ENCODE measurements at places on chromosomes 11 and 22.

GRCh38 chr22:35752006-35752862 is 34.6 kb downstream of the APOL5 start:
- no peak for DNase-seq

DNA sequence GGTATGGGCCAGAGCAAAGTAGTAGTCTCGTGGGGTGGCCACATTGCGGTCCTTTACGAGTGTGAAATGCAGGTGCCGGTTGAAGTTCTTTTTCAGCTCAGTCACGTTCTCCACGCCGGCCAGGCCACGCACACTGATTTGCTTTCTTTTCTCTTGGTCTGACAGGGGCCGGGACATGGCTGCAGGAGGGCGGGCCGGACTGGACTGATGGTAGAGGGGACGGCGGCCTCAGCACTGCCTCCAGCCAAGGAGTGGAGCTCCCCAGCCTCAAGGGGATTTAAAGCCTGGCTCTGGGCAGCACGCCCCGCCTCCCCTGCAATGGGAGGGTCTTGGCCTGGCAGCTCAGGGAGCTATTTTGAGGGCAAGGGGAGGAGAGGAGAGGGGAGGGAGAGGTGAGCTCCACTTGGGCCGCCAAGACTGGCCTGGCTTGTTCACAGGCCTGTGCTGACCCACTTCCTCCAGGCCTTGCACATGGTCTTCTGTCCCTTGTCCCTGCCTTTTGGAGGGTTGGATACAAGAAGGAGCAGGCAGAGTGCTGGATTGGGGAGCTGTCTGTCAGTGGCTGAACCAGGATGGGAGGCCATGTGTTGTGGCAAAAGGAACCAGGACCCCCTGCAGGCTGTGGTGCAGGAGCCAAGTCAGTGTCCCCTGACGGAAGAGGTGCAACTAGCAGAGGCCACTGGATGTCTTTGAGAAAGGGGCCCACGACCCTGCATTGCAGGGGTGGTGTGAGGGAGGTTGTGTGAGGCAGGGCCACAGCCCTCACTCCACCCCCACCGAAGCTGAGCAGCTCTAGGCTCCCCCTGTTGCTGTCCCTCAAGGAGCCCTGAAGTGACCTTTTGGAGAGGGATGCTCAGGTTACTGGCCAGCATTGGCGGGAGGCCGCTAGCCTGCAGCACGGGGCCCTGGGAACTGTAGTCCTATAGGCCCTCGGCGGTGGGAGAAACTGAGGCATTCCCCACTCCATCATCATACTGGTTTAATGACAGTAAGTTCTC is at the start of gene PYGM:
Gene PYGM, minus strand, starts transcription at position 253 of the 998 bp plus-strand sequence. Its CDS starts 76 bp downstream, at position 177.
- DNase-seq: no peak

- DNase-seq: no peak
Measured at GRCh38 chr22:30282616-30283046, 6.7 kb downstream of the CASTOR1 start.

DNA sequence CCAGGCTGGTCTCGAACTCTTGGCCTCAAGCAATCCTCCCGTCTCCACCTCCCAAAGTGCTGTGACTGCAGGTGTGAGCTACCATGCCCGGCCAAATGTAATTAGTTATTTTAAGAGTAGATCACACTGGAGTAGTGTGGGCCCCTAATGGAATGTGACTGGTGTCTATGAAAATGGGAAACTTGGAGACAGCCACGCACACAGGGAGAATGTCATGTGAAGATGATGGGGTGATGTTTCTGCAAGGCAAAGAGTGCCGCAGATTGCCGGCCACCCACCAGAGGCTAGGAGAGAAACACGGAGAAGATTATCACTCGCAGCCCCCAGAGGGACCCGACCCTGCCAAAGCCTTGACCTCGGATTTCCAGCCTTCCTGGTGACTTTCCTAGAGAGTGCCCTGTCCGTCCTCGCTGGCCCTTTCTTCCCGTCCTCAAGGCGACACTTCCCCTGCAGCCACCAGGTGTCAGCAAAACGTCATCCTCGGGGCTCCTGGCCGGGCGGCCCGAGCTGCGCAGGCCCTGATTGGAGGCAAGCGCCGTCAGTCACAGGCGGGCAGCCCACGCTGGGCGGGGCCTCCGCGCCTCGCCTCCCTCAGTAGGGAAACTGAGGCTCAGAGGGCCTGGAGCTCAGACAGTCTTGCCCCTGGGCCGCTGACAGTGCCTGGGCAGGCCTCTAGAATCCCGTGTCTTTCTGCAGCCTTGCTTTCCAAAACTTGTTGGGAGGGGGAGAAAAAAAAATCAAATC is 16.3 kb downstream of the CRYBB2 start:
- DNase-seq: peak; percentile 82

DNA sequence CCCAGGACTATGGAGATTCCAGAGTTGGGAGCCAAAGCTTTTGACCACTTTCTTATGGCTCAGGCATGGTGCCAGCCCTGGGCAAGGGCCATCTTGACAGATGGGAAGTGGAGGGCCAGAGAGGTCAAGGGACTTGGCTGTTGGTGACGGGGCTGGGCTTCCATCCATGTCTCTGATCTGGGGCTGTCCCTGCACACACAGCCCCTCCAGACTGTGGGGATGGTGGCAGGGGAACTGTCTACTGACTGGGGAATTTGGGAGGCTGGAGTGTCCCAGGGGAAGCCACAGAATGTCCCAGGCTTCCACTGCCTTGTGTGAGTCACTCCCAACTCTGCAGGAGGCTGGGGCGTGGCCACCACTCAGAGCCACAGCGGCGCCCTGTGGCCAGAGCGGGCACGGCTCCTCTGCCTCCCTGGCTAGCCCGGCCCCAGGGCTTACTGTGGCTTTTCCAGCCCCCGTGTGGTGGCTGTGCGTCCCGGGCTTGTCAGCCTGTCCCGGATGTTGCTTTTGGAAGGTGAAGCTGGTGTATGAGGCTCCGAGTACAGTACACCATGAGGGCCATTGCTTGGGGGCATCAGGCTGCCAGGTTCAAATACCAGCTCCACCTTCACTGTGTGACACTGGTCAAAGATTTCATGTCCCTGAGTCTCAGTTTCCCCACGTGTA is 19.6 kb downstream of the C22orf23 start:
- peak; percentile 91 for DNase-seq

- no peak for DNase-seq
Measured at GRCh38 chr22:47822422-47822821, 1060.0 kb downstream of the TBC1D22A start.

- no peak for DNase-seq
Measured at GRCh38 chr11:128830290-128831173, 36.6 kb downstream of the KCNJ1 start.

DNA sequence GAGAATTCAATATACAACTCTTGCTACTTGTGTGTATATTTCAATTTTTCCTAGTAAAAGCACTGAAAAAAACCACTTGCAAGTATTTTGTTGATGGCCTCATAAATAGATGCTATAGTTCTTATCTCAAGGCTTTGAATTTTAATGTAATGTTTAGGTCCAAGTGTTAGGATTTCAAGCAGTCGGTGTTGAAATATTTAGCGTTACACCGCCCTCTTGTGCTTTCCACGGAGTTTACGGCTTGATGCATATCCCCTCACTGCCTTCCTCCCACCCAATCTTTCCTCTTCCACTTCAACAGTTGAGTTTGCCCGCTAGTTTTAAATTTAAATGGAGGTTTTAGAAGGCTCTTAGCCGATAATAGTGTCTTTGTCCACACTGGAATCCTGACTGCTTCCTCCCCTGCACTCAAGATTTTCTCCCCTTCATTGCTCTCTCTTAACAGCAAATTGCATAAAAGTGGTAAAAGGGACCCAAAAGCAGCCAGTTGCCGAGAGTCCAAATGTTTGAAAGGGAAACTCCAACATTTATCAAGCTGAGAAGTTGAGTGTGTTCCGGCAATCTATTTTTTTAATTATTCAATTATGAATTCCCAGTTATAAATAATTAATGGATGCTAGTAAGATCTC is 25.9 kb upstream of the HTATIP2 start:
- DNase-seq: no peak

GRCh38 chr11:74485868-74486267 is 7.7 kb downstream of the LIPT2 start:
- no peak for DNase-seq

GRCh38 chr11:14411818-14412217 is 52.8 kb upstream of the RRAS2 start:
- no peak for DNase-seq

GRCh38 chr11:24949406-24949805 is 452.6 kb downstream of the LUZP2 start:
- DNase-seq: no peak

DNA sequence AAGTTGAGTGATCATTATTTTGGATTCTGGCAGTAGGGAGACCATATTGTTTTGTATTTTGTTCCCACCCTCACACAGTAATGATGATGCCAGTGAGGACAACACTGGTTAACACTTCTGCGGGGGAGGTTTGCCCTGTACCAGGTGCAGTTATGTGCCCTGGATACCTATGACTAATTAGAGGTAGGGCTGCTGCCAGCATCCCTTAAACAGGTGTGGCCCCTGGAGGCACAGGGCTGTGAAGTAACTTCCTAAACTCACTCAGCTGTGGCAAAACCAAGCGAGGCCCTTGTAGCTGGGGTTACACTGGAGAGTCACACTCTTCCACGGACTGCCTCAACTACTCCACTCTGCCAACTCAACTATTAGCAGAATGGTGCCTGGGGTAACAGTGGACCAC is 64.5 kb downstream of the MCM5 start:
- no peak for DNase-seq

DNA sequence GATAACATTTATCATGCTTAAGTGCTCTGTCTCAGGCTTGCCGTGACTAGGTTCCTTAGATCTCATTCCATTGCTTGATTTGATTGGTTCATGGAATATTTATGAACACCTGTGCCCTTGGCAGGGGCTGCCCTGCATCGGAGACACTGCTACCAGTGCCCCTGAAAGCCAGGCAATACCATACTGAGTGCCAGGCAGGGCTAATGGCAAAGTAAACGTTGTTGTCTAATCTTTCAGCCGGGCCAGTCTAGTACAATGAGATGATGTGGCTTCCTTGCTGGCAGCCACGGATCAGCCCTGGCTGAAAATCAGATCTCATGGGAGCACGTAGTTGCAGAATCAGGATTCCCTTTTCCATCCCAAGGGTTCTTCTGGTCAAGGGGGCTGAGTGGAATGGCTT is 5.0 kb upstream of the PGA3 start:
- DNase-seq: no peak

DNA sequence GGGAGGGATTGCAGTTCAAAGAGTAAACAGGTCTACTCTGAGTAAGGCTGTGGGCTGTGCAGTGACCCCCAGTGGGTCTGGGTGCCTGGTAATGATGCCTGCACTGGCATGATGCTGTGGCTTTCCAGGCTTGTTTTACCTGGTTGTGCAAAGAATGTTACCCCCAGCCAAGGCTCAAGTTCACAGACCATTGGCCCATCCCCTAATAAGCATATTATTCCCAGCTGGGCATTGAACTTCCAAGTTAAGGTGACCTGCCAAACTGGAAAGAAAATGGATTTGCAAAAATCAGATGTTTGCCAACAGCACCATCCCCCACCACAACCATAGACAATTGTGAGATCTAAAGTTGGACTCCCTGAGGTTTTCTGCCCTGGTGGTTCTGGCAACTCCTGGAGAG is 7.9 kb upstream of the EHF start:
- no peak for DNase-seq

DNA sequence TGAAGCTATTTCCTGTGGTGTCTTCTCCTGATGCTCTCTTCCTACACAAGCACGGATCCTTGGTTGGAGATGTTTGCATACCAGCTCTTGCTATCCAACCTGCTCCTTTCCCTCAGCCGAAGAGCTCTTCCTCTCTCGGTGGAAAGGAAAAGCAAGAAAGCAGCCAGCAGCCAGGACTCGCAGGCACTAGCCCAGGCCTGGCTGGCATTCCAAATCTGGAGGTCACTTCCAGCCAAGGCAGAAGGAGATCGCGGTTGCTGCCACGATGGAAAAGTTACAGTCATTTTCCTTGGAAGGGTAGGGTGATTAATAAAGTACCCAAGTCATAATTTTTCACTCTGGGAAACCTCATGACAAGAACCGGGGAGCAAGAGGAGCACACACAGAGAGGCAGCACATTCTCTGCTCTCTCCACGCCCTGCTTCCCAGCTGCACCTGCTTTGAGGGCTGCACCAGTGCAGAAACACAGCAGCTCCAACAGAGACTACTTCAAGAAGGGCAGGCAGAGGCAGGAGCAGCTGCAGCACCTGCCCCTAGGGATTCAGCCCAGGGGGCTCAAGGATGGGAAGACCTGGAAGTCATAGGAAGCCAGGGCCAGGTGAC is 399.3 kb downstream of the CADM1 start:
- no peak for DNase-seq

- no peak for DNase-seq
Measured at GRCh38 chr11:67266449-67267187, at the start of gene GRK2. Gene GRK2 (plus strand): TSS chr11:67266473. CDS start chr11:67266700, 227 bp downstream.

- no peak for DNase-seq
Measured at GRCh38 chr11:117589063-117589462, 208.0 kb downstream of the DSCAML1 start.

- no peak for DNase-seq
Measured at GRCh38 chr22:27144321-27144720, 486.9 kb downstream of the MIAT start.

- no peak for DNase-seq
Measured at GRCh38 chr11:64800303-64801157, 2.5 kb downstream of the MAP4K2 start.

DNA sequence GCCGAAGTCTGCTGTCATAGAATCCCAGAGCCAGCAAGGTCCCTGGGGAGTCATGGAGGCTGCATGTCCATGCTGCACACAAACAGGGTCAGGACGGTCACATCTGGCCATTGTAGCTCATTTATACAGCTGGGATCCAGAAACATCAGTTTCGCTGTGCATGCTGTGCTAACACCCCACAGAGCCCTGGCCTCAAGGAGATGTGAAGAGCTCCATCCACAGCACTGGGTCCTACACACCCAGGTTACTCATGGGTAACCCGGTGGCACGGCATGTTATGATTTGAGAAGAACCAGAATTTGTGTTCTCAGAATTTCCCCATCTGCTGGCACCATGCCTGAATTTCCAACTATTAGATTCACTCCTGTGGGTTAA is 146.3 kb upstream of the ARHGAP20 start:
- DNase-seq: no peak

All from activated naive CD8-positive, alpha-beta T cell treated with anti-CD3 and anti-CD28 coated beads, Interleukin-2, amount 50 U/mL, for 24 hours (primary cell).